ENCODE measurements at places on chromosomes 6 and 20.

DNA sequence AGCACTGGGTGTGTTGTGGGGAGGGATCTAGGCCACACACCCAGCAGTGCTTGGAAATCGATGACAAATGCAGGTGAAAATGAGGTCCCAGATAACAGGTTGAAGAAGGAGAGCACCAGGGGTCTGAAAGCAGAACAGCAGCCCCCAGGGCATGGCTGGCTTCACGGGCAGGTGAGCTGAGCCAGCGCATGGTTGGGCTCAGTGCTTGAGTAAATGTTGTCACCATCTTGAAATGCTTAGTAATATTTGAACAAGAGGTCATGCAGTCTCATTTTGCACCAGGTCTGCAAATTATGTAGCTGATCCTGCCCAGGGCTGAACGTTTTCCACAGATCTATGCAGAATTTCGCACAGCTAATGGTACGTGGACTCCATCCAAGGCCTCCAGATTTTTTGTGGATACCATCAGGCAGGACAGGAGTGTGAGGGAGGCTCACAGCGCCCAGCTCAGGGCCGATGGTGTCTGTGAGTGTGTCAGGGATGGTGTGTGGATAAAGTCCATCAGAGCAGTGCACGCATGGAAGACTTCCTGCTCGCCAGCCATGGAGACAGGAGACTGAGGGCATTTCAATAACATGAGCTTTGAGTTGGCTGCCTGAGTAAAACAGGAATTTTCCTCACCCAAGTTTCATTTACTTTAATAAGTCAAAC lies 53.1 kb upstream of the SNX9 start:
- DNase-seq: no peak

DNA sequence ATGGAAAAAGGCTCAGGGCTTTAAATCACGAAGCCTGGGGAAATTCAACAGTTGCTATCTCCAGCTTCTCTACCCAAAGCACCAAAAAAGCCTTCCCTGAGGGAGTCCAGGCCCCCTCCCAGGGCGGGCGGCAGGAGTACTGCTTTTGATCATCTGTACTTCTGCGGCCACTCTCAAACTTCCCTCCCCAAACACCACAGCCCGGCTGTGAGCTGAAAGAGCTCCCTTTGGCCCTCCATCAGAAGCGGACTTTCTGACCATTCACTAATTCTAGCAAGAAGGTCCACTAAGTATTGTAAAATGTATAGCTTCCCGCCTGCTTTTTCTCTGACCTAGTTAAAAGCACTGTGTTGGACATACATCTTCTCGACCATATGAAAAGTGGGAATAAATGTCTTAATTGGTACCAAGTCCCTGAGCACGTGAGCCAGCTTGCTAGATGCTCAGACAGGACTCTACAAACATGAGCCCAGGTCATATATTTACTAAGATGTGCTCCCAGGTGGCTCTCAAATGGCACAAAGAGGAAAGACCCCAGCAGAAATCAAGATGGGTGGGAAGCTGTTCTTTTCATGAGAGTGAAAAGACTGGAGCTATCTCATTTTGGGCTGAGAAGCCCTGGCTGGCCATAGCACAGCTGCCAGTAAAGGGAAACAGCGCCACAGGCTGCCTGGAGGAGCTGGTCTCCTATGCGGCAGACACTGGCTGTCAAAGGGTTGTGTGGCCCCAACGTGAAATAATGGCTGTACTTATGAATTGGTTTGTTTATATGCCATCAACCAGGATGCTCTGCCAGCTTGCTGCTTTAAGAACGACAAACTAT lies 58.6 kb downstream of the GFOD1 start:
- DNase-seq: no peak

GRCh38 chr6:8579372-8579771 lies 144.0 kb upstream of the SLC35B3 start:
- no peak for DNase-seq

- no peak for DNase-seq
Observed at GRCh38 chr20:32969356-32970114, 34.7 kb downstream of the SUN5 start.

Data from 8988T (cell line).